ENCODE measurements at places on chromosomes 5 and 9.

DNA sequence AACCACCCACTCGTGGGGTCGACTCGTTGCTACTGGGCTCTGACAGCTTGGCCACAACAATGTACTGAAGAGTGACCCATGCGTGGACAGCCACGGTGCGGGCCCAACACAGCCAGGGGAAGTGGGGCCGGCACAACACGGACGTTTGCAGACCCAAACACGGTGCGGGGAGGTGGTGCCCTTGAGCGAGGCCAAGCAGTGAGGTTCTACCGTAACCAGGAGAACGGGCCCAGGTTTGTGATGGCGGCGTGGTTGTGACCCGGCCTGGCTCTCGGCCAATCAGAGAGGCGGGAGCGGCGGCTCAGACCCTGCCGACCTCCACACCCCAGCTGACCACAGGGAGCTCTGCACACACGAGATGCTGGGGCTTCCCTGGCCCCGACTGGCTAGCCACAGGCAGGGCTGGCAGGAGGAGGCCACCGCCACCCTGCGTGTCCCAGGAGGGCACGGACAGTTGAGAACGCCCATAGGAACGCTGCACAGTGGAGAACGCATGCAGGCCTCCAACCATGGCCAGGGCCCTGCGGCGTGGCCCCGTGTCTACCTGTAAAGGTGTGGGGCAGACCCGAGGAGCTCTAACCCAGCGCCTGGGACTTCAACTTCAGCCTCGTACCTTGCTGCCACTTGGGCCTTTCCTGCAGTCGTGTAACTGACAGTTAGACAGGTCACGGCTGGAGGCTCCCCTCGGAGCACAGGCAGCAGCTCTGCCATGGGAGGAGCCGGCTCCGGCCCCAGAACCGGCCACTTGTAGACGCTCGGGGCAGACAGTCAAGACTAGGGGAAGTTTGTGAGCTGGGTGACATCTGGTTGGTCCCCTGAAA lies 13.7 kb downstream of the BRD3 start:
- DNase-seq, result no peak

- no peak for DNase-seq
Measured at GRCh38 chr9:88653406-88653805, 118.4 kb downstream of the NXNL2 start.

GRCh38 chr9:117679416-117679815 lies 24.8 kb upstream of the TLR4 start:
- DNase-seq, result no peak

GRCh38 chr5:143592648-143593047 lies 189.2 kb upstream of the NR3C1 start:
- DNase-seq, result no peak

DNA sequence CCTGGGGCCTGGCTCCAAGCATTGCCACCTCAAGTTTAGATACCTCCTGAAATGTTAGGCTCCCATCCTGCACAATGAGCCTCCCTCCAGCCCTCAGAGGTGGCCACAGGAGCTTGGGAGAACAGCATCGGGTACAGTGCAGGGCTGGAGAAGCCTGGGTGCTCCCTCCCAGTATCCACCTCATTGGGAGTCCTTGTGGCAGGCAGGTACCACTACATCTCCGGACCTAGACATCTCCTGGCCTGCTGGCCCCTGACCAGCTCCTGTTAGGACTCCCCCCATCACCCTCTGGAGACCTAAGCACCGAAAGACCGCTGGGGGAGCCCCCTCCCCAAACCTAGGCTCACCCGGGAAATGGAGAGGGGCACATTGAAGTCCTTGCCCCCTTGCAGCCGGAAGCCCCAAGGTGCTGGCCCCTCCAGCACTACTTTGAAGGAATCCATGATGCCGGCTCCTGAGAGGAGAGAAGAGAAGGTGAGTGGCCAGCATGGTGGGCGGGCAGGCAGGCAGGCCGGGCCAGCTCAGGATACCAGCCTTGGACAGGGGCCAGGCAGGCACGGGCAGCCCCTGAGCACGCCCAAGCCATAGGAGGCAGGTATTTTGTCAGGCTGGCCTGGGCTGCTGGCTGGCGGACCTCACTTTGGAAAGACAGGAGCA lies 1.2 kb downstream of the PDLIM7 start:
- peak; percentile 56 for DNase-seq

DNA sequence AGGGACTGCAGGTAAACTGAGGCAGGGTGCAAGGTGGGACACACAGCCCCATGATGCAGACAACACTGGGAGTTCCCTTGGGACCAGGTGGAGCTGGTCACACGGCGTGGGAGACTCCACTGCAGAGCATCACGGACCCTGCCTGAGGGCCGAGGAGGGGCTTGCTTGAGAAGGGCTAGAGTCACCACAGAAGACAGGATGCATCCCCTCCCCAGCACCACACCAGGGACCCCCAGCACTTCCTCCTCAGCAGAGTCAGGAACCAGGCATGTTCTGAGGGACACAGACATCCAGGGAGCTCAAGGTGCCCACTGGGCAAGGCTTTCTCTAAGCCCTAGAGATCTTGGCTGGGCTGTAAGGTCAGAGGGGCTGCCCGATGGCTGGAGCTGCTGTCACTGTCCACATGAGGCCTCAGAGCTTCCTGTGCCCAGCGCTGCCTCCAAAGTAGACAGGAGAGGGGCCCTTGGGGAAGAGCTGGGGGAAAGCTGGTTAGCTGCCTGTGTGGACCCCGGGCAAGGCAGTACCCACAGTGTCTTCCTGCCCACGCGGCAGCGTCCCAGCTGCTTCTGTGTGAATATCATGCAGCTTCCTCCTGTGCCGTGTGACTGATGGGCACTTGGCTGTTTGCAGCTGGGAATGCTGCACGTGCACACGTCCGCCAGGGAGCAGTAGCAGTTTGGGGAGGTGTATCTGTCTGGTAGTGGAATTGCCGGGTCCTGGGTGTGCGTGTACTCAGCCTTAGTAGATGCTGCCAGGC lies 176.6 kb downstream of the CACNA1B start:
- DNase-seq, result no peak

DNA sequence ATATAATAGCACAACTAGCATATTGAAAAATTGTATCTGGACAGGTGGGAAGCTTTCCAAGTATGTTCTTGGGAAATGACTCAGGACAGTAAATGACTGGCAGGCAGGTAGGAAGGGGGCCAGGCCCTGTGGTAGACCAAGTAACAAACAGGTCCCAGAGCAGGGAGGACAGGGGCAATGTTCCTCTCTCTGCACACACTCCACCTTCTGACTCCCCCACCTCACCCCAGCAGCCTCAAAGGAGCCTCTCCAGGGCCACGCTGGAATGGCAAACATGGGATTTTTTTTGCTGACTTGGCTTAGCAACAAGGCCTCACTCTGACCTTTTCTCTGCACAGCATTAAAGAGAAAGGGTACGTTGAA lies 31.1 kb upstream of the IQGAP2 start:
- DNase-seq, result no peak

- DNase-seq, result peak; percentile 79
Measured at GRCh38 chr9:100473276-100474081, 530 bp downstream of the TMEFF1 start.

GRCh38 chr9:110487196-110487595 lies 92.3 kb downstream of the SVEP1 start:
- DNase-seq, result no peak

GRCh38 chr9:104747245-104747564 lies 278 bp upstream of the NIPSNAP3A start:
- DNase-seq, result no peak

- DNase-seq, result peak; percentile 20
Measured at GRCh38 chr9:2181792-2182191, 166.6 kb downstream of the SMARCA2 start.

DNA sequence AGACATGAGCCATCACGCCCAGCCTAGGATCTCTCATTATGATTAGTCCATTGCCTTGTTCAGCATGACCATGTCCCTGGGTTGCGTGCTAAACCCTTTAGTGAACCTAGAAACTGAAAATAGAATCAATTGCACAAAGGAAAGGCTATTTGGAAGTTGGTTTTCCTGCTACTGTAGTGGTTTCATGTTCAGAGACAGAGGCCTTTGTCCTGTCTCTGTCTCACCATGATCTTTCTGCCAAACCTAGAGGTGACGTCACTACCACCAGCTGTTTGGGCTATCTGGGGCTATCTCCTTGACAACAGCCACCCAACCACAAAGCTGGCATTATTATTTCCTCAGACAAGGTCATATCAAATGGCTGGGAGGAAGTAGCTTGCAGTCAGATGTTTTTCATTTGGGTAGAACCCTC lies 4.0 kb upstream of the CDK5RAP2 start:
- peak; percentile 69 for DNase-seq

- DNase-seq, result no peak
Measured at GRCh38 chr9:65400886-65401285, 115.9 kb upstream of the FOXD4L5 start.

- peak; percentile 27 for DNase-seq
Measured at GRCh38 chr9:71929791-71930440, 18.5 kb downstream of the C9orf85 start.

DNA sequence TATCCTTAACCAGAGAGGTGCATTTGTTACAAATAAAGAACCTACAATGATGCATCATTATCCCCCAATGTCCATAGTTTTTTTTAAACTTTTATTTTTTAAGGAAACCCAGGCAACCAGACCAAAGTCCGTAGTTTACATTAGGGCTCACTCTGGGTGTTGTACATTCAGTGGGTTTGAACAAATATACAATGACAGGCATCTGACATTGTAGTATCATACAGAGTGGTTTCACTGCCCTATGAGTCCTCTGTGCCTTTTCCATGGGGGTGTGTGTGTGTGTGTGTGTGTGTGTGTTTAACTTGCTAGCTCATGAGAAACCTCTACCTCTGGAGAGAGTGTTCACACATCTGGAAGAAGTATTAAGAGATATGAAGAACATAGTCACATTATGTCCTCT lies 141.5 kb downstream of the KDM4C start:
- DNase-seq, result no peak

DNA sequence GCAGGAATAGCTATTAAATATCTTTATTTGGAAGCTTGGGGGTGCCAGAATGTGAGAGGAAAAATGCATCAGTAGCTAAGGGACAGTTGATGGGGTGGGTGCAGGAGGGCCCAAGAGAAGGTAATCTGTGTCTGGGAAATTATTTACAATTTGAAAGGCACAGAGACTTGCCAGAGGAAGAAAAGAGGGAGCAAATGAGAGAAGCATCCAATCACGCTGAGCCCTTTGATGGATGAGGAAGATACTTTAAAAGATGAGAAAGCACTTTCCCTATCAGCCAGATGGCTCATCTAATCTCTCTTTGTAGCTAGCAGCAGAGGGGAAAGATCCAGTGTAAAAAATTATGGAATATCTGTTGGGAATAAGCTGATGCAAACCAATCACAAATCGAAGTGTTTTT lies 57.0 kb upstream of the ABCA1 start:
- DNase-seq, result no peak

DNA sequence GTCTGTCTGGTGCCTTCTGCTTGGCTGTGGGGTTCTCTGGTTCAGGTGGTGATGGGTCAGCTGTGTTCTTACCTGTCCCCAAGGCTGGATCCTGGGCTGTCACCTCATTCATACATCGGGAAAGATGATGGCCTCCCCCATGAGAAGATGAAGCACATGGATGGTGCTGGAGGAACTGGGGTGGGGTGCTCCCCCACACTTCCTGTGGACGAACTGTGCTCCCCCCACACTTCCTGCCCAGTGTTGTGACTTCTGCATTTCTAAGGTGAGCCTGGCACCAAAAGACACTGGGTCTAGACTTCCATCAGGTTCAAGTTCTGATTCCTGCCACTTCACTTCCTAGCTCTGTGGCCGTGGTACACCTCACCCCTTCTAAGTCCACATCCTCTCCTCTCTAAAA lies 4.3 kb upstream of the SURF6 start:
- no peak for DNase-seq

GRCh38 chr5:98880151-98880550 lies 48.7 kb downstream of the CHD1 start:
- no peak for DNase-seq

DNA sequence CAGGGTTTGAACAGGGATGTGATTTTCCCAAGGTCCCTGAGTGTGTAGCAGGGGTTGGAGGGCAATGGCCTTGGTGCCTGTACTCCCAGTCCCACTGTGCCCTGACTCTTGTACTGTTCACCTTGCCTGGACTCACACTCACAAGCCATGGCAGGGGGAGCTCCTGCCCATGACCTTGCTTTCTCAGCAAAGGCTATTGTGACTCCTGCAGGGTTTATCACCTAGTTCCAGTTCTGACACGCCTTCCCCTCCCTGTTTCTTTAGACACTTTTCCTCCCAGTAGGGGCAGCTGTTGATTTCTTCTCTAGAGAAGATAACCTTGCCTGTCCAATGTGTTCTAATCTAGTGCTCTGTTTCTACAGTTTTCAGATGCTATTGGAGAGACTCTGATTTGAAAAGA lies 139.5 kb downstream of the FSTL4 start:
- DNase-seq, result no peak

DNA sequence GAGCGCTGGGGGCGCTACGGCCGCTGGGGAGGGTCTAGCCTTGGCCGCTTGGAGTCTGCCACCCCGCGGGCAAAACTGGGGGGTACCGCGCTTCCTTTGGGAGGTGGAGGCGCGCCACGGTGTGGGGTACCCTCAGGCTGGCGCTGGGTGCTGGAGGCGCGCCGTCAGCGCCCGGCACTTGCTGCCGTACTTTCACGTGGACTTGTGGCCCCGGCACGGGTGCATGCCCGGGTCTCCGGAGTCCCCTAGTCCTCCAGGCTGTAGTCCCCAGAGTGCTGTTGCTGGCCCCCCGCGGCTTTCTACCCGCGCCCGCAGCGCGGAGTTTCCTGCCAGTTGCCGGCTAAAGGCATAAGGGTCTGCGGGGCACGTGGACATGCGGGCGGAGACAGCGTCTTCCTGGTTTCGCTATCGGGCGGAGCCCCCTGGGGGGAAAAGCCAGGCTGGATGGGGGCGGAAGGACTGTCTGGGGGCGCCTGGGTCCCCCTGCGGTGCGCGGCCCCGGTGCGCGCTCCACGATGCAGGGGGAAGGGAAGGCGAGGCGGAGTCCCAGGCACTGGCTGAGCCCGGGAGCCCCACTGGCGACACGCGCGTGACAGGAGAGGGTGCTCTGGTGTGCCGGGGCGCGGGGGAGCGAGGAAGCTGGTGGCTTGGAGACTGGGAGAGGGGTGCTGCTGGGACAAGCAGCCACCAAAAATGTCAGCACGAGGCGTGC lies 666 bp downstream of the PPARGC1B start:
- DNase-seq, result peak; percentile 44

DNA sequence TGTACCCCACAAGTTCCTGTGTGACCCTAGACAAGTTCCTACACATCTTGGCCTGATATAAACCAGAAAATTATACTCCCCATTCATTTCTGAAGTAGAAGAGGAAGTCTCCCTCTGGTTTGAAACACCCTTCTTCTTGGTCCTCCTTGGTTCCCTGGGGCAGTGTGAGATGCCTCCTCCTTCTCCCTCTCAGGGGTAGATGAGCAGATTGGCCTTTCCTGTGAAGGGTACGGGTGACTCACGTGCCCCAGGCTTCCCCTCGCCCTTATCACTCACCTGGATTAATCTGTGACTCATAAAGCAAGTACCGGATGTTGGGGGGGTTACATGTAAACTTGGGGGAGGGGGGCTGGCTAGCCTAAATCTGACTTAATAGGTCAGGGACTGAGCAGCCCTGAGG lies 11.1 kb upstream of the AQP3 start:
- no peak for DNase-seq

GRCh38 chr9:23768861-23769260 lies 57.2 kb downstream of the ELAVL2 start:
- DNase-seq, result no peak

- DNase-seq, result no peak
Measured at GRCh38 chr9:132054024-132054423, 25.6 kb downstream of the MED27 start.

- DNase-seq, result peak; percentile 80
Measured at GRCh38 chr5:16411741-16412455, 53.7 kb downstream of the ZNF622 start.

Data from GM03348 (cell line).